ENCODE measurements at places on chromosomes 11 and 22.

GRCh38 chr22:26894362-26894761 lies 237.0 kb downstream of the MIAT start:
- DNase-seq, result no peak

DNA sequence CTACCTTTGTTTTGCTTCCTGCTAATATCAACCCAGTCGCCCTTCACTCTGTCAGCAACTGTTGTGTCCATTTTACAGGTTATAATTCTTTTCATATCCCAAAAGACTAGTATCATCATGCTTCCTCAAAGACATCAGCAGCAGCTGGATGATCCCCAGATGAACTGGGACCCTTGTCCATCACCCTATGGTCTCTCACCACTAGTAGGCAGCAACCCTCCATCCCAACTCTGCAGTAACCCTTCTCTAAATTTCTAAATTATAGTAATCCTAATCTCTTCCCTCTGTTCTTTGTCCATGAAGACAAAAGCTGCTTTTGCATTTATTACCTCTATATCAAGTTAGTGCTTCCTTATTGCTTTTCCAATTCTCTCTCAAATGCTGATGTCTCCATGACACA lies 1025.8 kb downstream of the FAM181B start:
- DNase-seq, result no peak

GRCh38 chr11:85663080-85663752 lies 1.7 kb downstream of the CREBZF start:
- no peak for DNase-seq

DNA sequence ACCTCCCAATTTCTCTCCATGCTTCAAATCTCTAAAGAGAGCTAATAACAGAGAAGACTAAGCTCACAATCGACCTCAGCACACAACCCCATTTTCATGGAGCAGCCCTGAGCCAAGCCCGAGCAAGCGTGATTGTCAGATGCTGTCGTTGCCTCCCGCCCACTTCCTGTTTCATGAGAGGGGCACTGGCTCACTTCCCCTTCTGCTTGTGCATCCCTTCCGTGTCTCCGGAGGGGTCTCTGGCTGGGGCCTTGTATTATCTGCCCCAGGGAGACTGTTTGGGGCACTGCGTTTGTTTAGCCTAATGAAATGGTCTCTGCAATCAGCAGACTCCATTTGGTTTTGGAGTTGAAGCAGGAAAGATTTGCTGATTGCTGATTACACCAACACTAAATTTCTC lies 181.3 kb upstream of the SEZ6L start:
- no peak for DNase-seq

DNA sequence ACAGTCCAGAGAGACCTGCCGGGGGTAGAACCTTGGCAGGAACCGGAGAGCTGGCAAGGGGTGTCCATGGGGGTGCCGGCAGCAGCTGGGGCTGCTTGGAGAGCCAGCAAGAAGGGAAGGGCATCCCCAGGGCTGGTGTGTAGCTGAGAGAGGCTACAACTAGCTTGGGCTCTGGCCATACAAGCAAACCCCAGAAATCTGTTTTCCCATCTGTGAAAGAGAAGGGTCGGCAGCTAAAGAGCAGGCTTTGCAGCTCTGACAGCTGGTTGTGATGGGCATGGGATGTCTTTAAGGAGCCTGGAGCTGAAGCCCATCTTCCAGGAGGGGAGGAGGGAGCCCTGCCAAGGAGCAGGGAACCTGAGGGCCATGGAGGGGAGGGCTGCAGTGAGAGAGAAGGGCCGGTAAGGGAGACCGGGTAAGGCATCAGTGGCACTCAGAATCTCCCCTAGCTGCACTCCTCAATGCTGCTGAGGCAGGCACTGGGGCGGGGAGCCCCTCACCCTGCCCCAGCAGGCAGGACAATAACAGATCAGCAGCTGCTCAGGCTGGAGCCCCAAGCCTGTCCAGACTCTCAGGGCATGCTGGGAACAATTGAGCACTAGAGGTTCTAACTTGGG lies 3.9 kb downstream of the CHST1 start:
- no peak for DNase-seq

DNA sequence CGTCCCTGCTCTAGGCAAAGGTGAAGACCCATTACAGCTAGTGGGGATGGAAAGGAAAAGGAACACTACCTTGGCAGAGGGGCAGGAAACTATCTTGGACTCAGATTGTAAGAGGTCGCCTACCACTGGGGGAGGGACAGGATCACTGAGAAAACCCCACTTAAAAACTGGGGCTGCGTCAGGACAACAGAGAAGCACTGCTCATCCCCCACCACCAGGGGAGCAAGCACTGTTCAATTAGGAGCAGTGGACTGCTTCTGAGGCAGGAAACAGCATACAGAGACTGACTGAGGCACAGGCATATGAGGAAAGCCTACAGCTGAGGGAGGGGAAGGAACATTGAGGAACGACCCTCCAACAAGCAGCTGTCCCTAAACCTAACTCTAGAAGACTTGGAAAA lies 20.8 kb upstream of the DLAT start:
- DNase-seq, result no peak

GRCh38 chr11:71505001-71505400 lies 22.1 kb upstream of the KRTAP5-7 start:
- no peak for DNase-seq

DNA sequence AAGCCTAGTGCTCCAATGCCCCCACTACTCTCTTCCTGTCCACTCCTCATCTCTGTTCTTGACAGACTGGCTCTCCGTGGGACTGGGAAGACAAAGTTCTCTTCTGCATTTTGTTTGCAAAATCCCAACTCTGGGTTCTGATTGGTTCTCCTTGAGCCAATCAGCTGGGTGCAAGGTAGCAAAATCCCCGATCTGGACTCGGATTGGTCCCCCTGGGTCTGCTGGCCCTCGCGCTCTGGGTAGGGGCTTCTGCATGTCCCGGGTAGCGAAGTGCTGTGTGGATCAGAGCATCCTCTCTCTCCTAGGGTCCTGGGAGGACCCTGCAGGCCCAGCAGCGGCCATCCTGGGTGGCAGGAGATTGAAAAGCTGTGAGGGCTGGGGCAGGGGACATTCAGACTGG lies 22.3 kb upstream of the A4GALT start:
- no peak for DNase-seq

DNA sequence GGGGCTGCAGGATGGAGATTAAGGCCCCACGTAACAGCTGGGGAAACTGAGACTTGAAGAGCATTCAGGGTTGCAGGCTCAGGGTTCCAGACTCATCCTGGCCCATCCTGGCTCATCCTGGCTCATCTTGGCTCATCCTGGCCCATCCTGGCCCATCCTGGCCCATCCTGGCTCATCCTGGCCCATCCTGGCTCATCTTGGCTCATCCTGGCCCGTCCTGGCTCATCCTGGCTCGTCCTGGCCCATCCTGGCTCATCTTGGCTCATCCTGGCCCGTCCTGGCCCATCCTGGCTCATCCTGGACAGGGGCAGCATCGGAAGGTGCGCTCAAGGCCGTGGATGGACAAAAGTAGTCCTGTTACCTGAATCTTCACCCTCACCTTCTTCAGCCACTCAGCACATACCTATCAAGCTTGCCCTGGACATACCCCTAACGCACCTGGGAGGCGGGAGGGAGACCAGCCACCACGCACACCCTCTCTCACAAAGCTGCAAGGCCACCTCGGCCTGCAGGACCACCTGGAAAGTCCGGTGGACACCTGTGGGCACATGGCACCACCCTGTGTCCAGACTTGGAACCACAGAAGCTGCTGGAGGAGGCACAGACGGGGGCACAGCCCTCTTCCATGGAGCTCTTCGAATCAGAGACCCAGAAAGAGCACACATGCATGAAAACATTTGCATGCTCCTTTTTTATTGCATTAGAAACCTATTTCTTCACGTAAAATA lies 20.3 kb upstream of the NLRP6 start:
- DNase-seq, result no peak

GRCh38 chr22:20312396-20313191 lies 7.3 kb downstream of the DGCR6L start:
- no peak for DNase-seq

GRCh38 chr11:75328426-75329277 lies 22.8 kb downstream of the ARRB1 start:
- no peak for DNase-seq

DNA sequence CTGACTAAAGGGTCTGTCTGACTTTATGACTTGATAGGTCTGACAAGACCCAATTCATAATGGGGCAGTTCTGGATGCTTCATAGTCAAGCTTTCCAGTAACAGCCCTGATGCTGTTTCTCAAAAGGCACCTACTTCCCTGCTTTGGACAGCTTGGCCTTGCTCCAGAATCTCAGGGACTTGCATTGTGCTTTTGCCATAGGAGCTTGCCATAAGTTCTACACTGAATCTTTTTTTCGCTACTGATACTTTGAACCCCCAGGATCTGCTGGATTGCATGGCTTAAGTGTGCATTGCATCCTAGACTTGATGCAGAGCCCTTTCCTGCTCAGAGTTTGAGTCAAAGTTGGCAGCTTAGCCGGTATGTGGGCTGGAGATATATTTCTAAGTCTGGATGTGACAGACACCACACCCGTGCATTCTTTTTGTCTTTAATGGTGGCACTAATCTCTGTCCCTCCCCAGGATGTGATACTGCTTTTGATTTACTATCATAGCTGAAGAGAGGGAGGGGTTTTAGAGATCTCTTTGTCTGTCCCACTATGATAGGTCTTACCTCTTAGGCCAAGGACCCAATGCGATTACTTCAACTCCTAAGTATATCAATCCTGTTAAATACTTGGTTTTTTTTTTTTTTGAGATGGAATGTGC lies 16.9 kb upstream of the SLC3A2 start:
- DNase-seq, result no peak

DNA sequence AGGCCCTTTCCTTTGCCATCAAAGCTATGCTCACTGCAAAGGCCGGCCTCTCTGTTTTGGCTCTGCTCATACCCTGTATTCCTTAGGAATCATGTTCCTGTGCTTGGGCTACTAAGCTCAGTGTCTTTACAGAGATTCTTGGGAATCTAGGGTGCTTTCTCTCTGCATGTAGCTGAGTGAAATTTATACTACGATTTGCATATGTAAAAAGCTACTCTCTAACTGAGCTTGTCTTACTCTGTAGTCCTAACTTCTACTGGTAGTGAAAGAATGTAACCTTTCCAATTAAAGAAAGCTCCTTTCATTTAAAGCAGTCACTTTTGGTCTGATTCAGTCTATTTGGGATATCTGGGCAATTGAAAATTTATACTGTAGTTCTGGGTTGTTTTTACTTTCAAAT lies 32.2 kb downstream of the DNHD1 start:
- DNase-seq, result no peak

DNA sequence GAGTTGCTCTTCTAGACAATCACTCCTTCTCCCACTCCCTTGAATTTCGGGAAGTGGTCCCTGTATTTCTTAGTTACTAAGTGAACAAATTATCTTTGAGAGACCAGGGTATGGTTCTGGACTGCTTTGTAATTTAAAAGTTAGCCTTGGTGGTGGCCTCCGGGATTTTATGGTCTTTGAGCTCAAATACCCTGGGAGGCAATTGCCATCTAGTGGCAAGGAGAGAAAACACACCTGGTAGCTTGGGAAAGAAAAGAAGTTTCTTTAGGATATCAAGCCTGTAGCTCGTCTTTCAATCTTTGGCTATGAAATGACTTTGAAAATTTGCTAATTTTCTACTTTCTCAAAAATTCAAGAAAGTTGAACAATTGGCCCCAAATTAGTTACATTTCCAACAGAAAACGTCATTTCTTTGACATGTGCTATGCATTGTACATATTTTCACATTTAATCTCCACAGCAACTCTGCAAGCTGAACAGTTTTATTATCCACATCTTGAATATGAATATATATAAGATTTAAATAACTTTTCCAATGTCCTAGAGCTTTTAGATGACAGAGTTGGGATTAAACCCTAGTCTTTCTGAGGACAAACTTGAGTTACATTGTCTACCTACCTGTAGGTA lies 39.1 kb downstream of the MMP27 start:
- no peak for DNase-seq

GRCh38 chr11:94593030-94593429 lies 25.9 kb downstream of the PIWIL4 start:
- DNase-seq, result no peak

DNA sequence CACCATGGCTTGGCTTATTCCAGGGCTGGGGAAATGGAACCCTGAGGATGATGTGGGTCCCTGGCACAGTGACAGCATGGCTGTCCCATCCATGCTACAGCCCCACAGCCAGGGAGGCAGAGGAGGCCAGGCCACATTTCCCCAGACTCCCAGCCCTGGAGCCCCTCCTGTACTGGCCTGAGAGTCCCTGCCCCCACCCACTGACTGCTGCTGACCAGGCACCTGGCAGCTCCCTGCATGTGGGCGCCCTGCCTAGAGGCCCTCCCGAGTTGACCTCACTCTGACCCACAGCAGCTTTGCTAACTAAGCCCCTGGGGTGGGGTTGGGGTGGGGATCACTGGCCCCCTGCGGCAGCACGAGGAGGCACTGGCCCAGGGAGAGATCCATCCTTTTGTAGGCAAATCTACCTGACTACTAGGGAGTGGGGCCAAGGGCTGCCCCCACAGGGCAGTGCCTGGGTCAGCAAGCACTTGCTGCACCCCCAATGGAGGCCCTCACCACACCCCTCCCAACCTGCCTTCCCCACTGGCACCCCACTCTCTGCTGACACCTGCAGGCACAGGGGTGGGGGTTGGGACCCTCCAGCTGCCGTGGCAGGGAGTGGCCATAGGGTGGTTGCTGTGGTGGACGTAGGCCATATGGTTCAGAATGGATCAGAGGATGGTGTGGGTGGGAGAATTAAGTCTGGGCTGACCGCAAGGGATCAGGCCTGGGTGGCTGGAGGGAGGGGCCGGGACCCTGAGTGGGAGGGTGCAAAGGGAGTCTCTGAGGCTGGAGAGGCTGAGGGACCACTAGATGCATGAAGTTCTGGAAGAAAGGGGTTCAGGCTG lies 17.4 kb downstream of the ARVCF start:
- no peak for DNase-seq

- no peak for DNase-seq
These were observed 15.8 kb downstream of the ACAT1 start for GRCh38 chr11:108137212-108137611.

- no peak for DNase-seq
These were observed 809.1 kb downstream of the DLG2 start for GRCh38 chr11:84817998-84818397.

- no peak for DNase-seq
These were observed 162.8 kb downstream of the BRD1 start for GRCh38 chr22:49664891-49665290.
